ENCODE measurements at places on chromosomes 11 and 22. TPM values are rescaled to one million over a fixed set of nuclear protein-coding genes. Genes with fewer than 3 reads are reported as not detected.

GRCh38 chr11:64027651-64028397, 7.9 kb upstream of the FLRT1 start:
- no peak for DNase-seq

RAB36 gene
- total RNA-seq, result 0.64 TPM

GRCh38 chr11:66015454-66015881, 3.7 kb downstream of the CST6 start:
- DNase-seq, result no peak

DNA sequence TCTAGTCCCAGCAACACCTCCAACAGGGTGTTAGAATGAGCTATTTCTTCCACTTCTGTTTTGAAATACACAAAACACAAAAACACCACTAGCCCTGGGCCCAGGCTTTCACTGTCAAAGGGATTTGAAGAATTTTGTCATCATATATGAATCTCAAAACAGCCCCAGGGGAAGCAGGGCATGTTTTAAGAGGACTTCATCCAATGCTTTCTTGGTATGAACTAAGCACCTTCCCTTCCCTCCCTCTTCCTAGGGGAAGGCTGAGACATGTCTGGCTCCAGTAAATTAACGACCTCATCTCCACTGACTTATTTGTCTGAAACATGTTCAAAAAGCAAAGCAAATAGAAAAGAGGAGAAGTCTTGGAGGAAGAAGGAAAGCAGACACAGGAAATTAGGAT, 75.7 kb upstream of the INCENP start:
- DNase-seq, result no peak

PIH1D2 gene
- total RNA-seq, result not detected

DNA sequence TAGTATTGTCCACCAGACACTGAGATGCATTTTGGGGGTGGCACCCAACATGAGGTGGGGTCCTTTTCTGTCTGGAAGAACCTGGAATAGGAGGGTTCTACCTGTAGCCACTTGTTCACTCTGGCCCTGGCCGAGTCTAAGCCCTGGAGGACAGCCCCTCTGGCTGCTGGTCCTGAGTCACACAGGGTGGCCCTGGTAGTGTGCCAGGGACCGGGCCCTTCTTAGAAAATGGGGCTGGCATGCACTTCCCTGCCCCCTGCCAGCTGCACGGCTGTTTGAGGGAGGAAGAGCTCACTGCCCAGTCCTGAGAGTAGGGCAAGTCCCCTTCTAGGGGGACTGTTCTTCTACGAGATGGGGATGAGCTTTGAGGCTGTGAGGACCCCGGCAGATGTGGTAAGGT, 2.2 kb downstream of the PLCB3 start:
- DNase-seq, result no peak

DNA sequence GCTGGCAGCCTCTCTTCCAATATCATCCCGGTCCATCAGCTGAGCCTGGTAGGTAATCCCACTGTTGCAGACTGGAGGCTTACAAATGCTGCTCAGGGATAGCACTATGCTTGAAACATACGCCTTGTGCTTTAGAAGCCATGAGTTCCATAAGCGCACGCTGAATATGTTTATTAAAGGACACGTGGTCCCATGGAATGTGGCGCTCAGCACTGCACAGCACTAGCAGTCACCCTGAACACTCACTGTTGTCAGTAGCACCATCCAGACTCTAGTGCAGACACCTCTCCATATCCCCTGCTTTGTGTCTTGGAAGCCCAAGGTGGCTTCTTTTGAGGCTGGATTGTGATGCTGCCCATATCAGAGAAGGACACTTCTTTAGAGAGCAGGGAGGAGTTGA, 120.9 kb downstream of the MAML2 start:
- no peak for DNase-seq

ANKK1 gene
- total RNA-seq, result 0.43 TPM

GRCh38 chr11:69918938-69919650, 99.9 kb upstream of the FGF3 start:
- DNase-seq, result peak; percentile 15

DNA sequence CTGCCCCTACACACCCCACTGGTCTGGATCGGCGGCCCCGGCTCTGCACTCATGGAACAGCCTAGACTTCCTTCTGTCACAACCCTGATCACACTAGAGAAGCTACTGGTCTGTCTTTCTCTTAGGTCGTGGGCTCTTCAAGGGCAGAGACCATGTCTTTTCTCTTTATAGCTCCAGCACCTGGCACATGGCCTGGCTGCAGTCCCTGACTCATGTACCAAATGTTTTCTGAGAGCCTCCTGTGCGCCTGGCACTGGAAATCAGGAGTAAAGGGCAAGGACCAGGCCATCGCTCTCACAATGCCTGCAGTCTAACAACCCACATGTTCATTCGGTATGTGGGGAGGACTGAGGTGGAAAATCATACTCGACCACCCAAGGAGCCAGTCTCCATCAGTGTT, 7.5 kb downstream of the ASCC2 start:
- no peak for DNase-seq

UCP3 gene
- 2.2 TPM for total RNA-seq

LRRC32 gene
- total RNA-seq, result 0.68 TPM

DNA sequence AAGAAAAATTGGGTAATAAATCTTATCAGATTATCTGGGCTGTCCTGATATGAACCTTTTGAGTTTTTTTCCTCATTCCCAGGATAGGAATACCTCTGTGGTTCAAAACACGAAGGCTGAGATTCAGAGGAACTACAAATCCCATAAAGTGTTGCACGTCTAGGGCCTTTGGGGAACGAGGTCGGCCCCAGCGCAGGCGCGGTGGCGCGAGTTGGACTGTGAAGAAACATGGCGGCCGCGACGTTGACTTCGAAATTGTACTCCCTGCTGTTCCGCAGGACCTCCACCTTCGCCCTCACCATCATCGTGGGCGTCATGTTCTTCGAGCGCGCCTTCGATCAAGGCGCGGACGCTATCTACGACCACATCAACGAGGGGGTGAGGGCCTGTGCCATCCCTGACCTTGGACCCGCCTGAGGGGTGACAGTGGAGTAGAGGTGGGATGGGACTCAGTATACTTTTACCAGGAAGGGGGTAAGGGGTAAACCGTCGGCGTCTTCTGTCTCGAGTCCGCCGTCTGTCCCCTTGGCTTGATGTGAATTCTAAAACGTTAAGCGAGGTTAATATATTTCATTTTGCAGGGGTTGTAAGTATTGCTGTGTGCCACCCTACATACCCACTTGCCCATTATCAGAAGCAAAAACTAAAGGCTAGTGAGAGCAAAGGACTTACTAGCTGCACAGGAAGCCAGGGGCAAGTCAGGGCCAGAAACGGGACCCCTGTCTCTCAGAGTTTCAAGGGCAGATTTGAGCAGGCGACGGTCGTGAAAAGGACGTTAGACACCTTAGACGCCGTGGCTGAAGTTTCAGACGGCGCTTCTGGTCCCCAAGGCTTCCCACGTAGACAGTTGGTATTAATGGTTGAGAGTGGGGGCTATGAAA, at the start of gene UQCR10:
Gene UQCR10 (plus strand): TSS at position 199 of the 881 bp plus-strand sequence. CDS start 30 bp downstream, at position 229.
- peak; percentile 94 for DNase-seq

PTH gene
- total RNA-seq, result not detected

TRPC6 gene
- total RNA-seq, result not detected

DNA sequence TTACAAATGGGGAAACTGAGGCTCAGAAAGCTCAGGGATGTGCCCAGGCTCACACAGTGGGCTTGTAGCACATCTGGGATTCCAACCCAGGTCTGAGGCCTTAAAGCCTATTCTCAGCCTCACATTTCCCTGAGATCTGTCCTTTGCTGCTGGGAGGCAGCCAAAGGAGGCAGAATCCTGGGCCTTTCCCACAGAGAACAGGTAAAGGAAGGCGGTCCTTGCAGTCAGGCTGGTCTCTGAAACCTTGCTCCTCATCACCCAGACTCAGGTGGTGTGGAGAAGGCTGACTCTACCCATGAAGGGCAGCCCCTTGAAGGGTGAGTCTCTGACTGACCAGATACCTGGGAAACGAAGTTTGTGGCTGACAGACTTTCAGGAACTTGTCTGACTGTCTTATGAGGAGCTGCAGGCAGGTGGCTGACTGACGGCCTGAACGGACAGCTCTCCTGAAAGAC, 7.8 kb downstream of the SLCO2B1 start:
- no peak for DNase-seq

- DNase-seq, result no peak
These were observed 38.5 kb upstream of the ARFGAP3 start for GRCh38 chr22:42895541-42895981.

SIK2 gene
- total RNA-seq, result 2.9 TPM

OR52E8 gene
- not detected for total RNA-seq

DNA sequence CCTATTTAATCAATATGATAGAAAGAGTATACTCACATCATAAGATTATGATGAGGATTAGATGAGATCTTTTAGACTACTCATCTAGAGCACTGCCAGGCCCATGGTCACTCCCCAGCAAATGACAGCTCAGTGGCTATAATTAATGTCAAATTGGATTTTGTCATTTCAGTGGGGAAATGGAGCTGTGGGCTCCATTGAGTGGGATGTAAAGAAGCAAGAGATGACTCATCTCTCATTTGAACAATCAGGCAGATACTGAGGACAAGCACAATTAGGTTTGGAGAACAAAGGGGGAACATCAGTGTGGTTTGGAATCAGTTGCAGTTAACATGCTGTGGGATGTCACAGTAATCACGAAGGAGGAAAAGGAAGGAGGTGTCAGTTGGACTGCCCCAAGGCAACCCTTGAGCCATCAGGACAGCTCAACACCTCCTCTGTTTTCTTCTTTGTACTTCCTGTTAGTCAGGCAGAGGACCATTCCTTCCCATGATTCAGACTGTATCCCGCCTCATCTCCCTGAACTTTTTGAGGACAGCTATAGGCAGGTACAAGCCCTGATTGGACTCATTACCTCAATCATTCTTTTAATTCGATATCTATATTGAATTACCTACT, 473.7 kb upstream of the ISX start:
- DNase-seq, result no peak

CASP1 gene
- total RNA-seq, result 15.9 TPM

SAA2 gene
- total RNA-seq, result not detected

CRYAB gene
- total RNA-seq, result not detected

- no peak for DNase-seq
These were observed 99.8 kb downstream of the FBXO7 start for GRCh38 chr22:32574411-32574810.

DNA sequence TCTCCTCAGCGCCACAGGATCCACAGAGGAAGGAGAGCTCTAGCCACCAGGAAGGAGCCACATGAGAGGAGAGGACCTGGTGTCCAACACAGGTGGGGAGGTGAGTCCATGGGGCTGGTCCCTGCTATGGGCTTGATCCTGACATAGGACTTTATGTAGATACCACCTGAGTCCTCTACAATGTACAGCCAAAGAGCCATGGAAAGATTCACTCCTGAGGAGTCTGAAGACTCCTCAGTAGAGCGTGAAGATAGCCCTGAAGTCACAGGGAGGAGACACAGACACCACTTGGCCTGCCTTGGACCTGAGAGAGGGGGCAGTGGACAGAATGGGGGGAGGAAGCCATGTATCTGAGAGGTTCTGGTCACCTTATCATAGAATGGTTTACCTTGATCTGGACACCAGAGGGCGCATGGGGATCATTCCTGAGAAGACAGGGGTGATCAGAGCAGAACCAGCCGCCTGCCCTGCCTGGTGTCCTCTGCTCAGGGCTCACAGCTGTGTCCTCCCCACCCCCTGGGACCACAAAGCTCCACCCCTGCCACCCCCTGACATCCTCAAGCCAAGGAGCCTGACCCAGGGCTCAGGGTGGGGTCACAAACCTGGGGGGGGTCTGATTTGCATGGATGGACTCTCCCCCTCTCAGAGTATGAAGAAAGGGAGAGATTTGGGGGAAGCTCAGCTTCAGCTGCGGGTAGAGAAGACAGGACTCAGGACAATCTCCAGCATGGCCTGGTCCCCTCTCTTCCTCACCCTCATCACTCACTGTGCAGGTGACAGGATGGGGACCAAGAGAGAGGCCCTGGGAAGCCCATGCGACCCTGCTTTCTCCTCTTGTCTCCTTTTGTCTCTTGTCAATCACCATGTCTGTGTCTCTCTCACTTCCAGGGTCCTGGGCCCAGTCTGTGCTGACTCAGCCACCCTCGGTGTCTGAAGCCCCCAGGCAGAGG, 77.0 kb downstream of the ZNF280B start:
- peak; percentile 54 for DNase-seq

- no peak for DNase-seq
These were observed 33.6 kb upstream of the TECTA start for GRCh38 chr11:121067453-121067852.

SCO2 gene
- total RNA-seq, result 1.5 TPM

DNA sequence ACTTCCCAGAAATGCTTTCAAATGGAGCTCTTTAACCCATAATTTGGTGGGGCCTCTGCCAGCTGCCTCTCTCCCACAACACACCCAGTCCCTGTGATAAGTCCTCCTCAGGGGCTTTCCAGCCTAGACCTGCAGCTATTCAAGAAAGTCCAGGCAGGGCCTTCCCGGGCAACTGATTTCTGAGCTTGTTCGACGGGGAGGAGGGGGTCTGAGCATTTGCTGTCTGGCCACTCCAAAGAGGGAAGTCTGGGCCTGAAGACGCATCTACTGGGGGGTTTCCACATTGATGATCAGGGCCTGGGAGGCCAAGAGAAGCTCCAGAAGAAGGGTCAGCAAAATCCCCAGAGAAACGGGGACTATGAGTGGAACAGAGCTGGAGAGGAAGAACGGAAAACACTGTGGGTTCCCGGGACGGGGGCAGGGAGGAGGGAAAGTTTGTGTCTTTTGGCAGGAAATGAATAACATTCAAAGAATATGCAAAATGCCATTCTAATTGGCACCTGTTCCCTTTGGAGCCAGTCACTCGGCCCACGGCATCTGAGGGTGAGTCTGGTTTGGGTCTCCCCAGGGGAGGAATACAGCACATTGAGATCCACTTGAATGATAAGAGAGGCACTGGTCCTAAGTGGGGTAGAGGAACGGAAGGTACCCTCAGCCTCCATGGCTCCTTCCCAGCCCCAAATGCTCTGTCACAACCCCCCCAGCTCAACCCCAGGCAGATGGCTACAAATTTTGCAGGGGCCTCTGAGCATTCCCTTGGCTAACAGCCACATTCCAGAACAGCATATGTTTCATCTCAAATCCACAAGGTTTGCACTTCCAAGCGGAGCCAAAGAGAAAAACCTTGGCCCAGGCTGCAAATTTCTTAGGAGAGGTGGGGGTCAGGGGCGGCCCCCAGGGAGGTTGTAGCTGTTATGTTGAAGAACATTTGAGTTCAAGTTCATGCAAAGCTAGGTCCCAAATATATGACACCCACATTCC, 72.0 kb downstream of the RPUSD4 start:
- no peak for DNase-seq

JHY gene
- 1.9 TPM for total RNA-seq

DNA sequence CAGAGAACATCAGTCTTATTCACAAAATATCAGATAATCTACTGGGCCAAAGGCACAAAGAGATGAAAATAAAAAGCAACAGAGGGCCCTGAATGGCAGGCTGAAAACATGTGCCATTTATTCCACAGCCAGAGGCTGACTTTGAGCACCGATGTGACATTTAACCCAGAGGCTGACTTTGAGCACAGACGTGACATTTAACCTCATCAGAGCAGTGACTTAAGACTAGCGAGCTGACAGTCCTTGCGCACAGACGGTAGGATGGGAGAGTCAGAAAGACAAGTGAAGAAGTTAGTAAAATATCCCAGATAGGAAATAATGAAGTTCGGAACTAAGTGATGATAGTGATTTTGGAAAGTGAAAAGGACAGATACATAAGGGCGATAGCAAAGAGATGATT, 65.3 kb downstream of the FLI1 start:
- no peak for DNase-seq

SEPTIN3 gene
- not detected for total RNA-seq

TMEM45B gene
- 0.41 TPM for total RNA-seq

MS4A12 gene
- not detected for total RNA-seq

PYGM gene
- total RNA-seq, result 4.7 TPM
